Endothelial cell of umbilical vein (primary cell): ENCODE measurements at places on chromosomes 12 and 14.

DNA sequence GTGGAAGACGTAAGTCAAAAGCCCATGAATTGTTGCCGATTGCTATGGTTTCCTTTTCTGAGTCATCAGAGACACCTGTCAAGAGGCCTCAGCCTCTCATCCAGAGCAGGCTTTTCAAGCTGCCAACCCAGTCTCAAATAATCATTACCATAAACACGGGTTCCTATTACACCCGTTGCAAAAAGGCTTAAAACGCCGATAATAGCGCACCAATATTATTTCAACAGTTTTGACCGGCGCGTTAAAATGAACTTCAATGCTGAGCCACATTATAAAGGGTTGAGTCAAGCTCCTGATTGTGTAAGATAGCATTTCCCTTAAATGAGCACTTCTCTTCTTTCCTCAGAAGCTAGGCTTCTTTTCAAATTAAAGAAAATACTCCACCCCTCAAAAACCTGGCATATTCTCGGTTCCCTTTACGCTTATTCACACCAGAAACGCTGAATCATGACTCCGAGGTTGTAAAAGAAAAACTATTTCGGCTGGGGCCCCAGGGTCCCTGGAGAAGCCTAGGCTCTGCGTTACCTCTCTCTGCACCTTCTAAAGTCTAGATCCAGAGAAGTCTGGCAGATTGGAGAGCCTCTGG, 1.4 kb downstream of the TMTC1 start:
- peak; percentile 63 for DNase-seq

DNA sequence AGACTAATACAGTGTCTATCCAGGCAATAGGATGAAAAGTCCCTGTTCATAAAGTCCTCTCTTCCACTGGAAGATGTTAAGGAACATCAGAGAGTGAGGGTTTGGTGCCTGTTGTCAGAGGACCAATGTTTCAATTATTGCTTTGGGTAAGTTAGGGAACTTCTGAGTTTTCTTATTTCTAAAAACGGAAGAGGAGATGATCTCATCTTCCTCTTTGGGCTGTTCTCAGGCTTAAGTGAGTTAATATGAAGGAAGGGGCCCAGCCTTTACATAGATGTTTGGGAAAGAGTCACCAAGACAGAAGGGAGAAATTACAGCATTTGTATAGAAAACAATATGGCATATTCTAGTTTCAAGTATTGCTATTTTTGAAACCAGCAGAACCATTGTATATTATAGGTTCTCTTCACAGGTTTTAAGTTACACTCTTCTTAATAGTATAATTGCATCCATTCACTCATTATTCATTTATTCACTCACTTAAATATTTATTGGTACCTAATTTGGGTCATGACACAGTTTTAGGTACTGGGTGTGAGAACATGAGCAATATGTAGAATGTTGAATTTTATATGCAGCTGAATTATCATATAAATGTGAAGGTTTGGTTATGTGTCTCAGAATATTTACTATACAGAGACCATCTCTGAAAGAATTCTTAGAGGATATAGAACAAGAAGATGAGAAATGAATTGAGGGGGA, 68.5 kb upstream of the LRIG3 start:
- DNase-seq = peak; percentile 48

DNA sequence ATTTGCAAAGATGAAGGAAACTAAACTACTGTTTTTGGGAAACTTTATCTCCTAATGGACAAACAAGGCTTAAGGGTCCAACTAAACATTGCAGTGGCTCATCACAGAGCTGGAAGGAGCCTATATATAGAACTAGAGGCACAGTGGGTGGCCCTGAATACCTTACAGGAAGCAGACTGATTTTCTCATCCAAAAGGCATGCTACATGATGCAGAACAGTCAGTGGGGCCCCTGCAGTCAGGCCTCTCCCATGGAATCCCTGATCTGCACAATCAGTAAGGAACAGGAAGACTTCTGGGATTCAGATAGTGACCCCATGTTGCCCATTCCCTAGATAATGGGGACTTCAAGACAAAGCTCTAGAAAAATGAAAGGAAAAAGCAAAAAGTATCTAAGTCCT, 1.9 kb upstream of the LLPH start:
- peak; percentile 22 for DNase-seq

GRCh38 chr14:54617467-54617866, 50.5 kb downstream of the SAMD4A start:
- no peak for DNase-seq

- DNase-seq = no peak
Measured at GRCh38 chr14:33618361-33619105, 332.3 kb downstream of the EGLN3 start.

DNA sequence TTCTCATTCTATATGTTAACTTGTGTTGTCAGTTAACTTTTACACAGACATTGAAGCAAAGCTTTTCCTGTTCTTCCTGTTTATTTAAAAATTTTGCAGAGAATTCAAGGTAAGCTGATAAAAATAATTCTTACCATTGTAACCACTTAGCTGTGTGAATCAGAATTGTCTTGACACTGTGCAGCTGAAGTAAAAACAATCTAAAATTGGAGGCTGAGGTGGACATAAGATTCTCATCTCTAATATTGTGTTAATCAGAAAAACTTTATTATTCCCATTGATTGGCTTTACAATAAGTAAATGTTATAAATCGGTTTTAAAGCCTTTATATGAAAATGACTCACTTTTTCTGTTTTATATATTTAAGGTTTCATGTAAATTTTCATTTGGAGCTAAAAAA, 240.3 kb upstream of the PLEKHG7 start:
- no peak for DNase-seq

DNA sequence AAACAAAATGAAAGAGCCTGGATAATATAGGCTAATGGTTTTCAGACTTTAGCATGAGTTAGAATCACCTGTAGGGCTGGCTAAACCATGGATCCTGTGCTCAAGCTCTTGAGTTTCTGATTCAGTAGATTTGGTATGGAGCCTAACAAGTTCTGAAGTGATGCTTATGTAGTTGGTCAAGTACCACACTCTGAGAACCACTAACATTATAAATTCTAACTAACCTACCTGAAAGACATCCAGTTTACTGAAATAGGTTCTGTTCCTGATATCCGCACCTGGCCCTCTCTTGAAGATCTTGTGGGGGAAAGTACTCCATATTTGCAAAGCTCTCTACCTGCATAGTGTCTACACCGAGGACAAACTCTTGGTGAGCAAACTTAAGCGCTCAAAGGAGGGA, 59.4 kb upstream of the VSX2 start:
- DNase-seq = no peak

- no peak for DNase-seq
Measured at GRCh38 chr12:82952946-82953345, 266.2 kb downstream of the TMTC2 start.

- DNase-seq = no peak
Measured at GRCh38 chr14:56715938-56716337, 94.3 kb downstream of the OTX2 start.
